ENCODE measurements at places on chromosomes 6 and 20.

GRCh38 chr20:47348539-47349142 is 7.9 kb downstream of the ZMYND8 start:
- no peak for DNase-seq

- DNase-seq = no peak
Observed at GRCh38 chr20:2762578-2763131, 37.8 kb downstream of the CPXM1 start.

- DNase-seq = no peak
Observed at GRCh38 chr6:148868314-148868713, 121.5 kb downstream of the UST start.

- no peak for DNase-seq
Observed at GRCh38 chr6:134166511-134167261, 114.3 kb upstream of the SLC2A12 start.

DNA sequence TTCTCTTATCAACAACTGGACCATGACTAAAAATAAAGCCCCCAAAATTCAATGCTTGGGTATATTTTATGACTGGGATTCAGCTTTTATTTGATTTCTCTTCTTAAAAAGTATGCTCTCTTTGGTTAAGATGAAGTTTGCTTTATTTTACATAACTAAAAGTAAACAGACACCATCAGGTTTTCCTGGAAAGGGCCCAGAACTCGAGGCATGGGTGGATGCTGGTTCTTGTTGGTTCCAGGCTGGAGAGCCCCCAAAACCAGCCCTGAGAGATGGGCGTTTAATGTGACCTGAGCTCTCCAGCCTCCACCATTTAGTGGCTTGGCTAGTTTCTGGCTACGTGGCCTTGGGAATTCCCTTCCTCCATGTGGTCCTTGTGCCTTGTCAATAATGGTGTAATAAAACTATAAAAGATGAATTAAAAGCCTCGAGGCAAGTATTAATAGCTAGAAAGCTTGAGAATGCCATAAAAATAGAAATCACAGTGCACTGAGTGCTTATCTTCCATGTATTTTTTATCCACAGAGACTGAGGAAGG is 34.1 kb downstream of the BANF2 start:
- DNase-seq = no peak

DNA sequence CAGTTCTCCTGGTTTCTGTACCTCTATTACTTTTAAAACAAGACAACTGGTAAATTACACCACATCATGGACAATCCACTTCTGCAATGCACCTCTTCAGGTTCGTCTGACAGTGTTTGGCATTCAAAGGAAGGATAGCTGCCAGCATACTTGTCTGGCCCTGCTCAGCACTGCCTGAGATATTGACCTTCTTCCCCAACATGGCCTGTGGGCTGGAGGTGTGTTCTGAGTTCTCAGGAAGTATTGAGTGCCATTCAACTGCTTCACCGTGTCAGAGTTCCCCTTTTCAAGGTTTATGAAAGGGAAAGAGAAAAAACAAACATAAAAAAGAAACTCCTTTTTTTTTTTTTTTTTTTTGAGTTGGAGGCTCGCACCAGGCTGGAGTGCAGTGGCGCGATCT is 267.9 kb upstream of the SASH1 start:
- no peak for DNase-seq

GRCh38 chr6:159312206-159312605 is 143.0 kb downstream of the FNDC1 start:
- no peak for DNase-seq

DNA sequence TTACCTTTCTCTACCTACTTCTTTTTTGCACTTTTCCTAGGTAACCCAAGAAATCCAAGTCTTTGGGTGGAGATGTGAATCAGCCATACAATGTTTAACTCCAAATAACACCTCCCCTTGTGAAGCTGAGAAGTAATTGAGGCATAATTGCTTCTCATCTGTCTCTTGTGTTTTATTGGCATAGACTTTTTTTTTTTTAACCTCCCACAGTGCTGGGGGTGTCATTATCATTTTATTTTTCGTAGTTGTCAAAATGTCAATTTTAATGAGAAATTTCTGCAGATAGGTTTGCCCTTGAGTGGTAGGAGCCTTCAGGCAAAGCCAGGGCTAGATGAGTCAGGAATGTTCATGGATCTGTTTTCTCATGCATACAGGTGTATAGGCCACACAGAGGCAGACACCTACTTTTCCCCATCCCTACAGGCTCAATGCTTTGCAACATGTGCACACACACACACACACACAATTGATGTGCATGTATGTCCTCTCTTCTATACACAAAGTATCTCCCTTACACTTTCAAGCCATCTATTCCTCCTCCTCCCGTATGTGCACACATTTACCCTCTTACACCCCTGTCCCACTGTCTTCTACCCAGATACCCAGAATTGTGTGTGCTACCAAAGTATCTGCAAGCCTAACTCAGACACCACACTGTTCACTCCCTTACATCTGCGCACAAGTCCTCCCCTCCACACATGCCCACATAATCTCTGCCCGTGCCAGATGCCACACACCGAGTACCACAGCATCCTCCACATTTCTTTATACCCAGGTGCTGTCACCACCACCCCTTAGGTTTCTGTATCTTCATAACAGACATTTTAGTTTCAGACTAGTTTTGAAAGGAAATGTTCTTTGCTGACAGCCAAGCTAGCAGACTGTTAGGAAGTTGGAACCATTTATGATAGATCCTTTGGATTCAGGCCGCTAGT is 22.0 kb downstream of the RALY start:
- DNase-seq = no peak

DNA sequence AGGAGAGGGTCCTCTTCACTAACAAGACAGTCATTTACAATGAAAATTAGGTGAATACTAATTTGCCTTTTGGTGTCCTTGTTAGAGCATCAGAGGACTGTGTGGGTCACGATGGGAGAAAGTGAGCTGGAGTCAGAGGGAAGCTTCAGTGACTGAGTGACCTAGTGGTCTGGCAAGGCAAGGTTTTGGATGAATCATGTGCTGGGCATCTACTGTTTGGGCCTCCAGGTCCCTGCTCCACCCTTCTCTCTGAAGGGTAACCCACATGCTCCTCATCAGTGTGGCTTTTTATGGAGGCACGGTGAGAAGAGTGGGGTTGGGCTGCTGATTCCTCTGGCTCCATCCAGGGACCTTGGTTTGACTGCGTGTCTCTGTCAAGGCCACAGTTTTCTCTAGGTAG is 60.5 kb upstream of the EXOC2 start:
- no peak for DNase-seq

- DNase-seq = no peak
Observed at GRCh38 chr6:169495601-169496000, 206.2 kb downstream of the WDR27 start.

- DNase-seq = no peak
Observed at GRCh38 chr6:135905604-135906300, 54.3 kb downstream of the PDE7B start.

DNA sequence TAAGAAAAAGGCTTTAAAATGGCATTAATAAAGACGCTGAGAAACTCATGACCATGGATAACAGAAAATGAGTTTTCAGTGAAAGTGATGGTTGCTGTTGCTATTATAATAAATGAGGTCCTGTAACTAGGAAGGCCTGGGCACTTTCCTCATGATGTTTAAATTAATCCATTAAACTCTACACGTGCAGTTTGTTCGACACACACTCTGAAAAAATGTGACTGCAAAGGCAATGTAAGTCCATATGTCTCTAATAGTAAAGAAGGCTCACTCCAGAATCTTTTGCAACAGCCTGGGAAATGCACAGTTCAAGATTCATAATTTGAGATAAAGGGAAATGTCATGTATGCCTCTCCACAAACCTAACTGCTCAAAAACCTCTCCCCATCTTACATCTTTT is 153.4 kb downstream of the COL12A1 start:
- no peak for DNase-seq

DNA sequence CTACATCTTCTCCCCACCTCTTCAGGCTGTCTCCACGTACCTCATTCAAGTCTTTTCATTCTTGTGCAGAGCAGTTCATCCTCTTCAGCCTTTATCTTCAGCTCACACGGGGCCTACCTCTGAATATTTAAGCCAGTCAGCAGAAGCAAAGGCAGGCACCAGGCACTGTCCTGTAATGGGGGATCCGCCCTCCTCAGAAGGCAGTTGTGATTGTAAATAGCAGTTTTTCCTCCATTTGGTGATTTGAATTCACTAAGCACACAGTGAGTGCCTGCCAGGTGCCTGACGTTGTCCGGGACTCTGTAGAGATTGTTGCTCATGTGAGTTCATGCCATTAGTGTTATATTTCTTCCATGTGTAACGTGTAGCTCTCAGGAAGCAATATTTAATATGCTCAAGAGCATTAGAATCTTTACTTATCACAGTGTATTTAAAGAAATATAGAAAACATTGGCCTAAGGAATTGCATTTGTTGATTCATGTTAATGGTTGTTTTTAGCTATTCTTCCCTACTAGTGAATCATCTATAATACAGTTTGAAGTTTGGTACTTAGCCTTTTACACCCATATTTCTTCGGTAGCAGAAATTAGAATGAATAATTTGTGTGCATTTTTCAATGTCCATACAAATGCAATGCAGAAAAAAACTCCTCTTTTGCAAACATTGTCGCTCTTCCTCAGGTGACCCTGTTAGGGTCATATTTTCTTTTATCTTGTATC is 17.9 kb downstream of the BPHL start:
- DNase-seq = no peak

- no peak for DNase-seq
Observed at GRCh38 chr6:100209323-100210136, 215.5 kb upstream of the MCHR2 start.

GRCh38 chr6:36334832-36335459 is 1.7 kb downstream of the BNIP5 start:
- no peak for DNase-seq

DNA sequence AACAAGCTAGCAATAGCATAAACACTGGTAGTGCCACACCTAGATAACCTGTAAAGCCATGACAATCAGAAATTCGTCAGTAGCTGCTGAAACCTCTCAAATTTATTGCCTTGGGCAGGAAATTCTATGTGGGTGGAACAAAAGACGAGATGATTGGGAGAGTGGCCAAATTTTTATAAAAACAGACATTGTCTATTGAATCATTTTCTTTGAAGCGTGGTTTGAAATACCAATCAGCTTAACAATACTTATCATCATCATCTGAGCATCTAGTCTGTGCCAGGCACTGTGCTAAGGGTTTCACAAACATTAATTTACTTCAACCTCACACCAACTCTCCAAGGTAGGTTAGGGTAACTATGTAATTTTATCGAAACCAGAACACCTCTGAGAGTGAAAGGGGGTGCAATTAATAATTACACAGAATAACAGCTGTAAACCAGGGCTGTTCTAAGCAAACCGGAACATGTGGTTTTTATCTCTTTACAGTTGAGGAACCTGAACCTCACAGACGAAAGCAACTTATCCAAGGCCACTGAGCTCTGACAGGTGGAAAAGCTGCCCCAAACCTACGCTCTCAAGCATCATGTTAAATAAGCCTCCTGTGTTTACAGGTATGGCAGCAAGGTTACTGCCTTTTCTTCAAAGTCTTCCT is 43.4 kb downstream of the NHSL1 start:
- DNase-seq = no peak

- DNase-seq = no peak
Observed at GRCh38 chr6:143700684-143701348, 23.1 kb downstream of the PHACTR2 start.

DNA sequence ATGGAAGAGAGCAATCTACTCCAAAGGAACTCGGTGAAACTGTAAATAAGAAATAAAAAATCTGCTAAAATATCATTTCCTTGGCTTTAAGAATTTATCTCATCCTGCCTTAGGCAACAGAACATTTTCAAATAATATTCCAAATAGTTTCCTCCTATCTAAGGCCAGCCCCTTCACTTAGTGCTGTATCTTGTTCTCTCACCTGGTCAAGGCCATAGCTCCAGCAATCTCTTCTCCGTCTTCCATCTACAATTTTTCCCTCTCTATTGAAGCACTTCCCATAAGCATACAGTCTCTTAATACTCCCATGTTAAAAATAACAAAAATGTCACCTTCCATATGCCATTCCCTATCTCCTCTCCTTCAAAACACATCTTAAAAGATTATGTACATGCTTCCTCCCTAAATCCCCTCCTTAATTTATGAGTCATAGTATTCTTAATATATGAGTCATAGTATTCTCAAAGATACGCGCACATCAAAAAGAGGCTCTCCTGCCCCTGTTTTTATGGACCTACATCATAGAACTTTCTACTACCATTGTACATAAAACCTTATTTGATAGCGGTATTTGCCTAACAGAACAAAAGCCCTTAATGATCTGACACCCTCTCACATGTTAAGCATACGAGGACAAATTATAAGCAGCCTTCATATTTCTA is 146.9 kb downstream of the PDE10A start:
- DNase-seq = no peak

DNA sequence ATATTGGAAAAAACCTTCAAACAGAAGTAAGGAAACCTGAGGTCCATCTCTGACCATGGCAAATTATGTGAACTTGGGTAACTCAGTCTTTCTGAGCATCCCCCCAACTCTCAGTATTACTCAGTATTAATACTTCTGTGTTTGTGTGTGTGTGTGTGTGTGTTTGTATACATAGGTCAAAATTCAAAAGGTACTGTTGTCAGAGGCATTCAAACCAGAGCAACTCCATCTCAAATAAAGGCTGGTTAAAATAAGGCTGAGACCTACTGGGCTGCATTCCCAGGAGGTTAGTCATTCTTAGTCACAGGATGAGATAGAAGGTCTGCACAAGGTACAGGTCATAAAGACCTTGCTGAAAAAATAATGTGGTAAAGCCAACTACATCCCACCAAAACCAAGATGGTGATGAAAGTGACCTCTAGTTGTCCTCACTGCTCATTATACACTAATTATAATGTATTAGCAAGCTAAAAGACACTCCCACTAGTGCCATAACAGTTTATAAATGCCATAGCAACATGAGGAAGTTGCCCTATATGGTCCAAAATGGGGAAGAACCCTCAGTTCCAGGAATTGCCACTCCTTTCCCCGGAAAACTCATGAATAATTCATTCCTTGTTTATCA is 33.3 kb upstream of the SLC22A16 start:
- DNase-seq = no peak

- no peak for DNase-seq
Observed at GRCh38 chr6:7196019-7196402, 88.2 kb downstream of the RREB1 start.

DNA sequence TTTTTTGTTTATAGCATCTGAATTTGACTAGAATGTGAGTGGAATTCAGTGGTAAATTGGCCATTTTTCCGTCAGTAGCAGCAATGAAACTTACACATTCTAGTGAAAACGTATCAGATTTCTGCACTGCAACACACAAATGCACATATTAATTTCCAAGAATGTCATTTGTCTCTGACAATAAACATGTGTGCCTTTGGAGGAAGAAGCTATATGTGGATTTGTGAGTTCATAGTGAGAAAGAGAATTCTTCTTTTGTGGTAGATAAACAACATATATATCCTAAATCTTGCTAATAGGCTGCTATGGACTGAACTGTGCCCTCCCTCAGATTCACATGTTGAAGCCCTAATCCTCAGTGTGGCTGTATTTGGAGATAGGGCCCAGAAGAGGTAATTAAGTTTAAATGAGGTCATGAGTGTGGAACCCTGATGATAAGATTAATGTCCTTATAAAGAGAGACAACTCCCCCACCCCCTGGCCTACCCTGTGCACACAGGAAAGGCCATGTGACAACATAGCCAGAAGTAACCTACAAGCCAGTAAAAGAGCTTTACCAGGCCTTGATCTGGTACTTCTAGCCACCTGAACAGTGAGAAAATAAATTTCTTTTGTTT is 200.2 kb upstream of the EYA4 start:
- no peak for DNase-seq
